ENCODE measurements at places on chromosomes 2 and 18.

GRCh38 chr2:53460347-53460746 is 307.3 kb upstream of the CHAC2 start:
- peak; percentile 15 for DNase-seq

DNA sequence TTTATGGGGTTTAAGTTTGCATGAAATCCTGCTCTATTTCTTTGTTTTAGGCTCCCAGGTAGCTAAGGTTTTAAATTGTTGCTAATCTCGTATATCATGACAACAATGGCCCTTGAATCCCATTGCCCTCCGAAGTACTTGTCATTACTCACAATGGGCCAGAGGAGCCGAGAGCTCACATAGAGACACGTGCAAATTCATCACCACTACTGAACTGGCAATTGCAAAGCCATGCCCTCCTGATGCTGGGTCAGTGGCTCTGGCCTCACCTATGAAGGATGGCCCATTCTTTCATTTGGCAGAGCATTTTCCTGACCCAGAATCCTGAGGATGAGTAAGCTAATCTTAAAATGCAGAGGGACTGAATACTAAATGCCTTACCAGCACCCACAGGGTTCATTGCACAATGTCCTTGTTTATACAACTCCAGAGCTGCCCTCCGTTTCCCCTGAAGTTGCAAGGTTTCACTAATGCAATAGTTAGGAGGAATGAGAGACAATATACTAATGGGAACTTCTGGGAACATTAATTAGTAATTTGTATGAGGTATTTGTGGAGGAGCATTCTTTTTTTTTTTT is 71.6 kb upstream of the GAREM1 start:
- DNase-seq, result peak; percentile 33

- DNase-seq, result no peak
These were observed 48.4 kb downstream of the ATP8B1 start for GRCh38 chr18:57754577-57755338.

DNA sequence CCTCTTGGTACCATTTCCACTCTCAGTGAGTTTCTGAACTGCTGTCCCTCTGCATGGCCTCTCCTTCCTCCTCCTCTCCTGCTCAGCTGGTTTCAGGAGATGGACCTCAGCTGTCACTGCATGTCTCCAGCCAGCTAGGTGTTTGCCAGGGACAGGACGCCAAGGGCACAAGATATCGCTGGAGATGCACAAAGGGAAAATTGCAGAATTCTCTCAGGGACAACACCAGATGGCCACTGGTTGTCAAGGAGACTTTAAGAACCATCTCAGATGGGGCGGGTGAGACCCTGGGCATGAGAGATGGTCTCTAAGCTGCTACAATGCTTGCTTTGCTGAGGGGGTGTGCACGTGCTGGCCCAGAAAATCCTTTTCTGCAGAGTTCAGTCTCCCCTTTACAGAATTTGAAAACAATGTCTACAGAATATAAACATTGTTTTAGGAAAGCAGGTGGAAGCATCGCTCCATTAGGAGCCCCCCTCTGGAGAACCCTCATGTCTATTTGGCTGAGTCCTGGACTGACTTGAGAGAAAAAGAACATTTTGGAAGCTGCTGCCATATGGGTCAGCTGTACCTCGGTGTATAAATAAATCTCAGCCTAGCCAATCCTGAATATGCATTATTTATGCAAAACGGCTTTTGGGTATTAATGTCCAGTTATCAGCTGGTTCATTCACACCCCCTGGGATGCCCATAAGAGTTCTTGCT is 57.8 kb upstream of the SPP2 start:
- DNase-seq, result no peak

DNA sequence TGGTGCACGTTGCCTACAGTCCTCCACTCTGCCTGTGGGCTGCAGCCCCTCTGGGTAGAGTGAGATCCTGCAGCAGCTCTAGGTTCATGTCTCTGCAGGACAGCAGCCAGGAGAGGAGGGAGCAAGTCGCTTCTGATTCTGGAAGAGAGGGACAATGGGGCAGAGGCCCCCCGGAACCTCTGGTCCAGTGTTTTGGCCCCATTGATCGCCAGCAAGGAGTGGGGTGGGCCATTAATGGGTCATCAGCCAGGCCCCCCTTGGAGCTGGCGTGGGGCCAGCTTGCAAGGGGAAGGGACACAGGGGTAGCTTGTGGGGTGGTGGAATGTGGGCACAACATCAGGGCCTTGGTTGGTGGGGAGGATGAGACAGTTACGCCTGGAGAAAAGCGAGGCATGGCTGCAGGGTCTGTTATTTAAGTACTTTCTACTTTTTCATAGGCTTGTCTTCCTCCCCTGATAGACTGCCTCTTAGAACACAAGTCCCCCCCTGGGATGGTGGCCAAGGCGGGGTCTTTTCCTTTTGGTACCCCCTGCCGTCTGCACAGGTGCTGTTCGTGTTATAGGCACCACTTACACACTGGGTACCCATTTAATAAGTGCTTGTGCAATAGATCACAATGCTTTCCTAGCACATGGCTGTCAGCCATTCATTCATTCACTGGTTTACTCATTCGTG is 44.6 kb downstream of the INHBB start:
- no peak for DNase-seq

- no peak for DNase-seq
These were observed 23.7 kb downstream of the FAM178B start for GRCh38 chr2:96962567-96963203.

- DNase-seq, result no peak
These were observed 32.3 kb downstream of the TMEM37 start for GRCh38 chr2:119463990-119464389.

DNA sequence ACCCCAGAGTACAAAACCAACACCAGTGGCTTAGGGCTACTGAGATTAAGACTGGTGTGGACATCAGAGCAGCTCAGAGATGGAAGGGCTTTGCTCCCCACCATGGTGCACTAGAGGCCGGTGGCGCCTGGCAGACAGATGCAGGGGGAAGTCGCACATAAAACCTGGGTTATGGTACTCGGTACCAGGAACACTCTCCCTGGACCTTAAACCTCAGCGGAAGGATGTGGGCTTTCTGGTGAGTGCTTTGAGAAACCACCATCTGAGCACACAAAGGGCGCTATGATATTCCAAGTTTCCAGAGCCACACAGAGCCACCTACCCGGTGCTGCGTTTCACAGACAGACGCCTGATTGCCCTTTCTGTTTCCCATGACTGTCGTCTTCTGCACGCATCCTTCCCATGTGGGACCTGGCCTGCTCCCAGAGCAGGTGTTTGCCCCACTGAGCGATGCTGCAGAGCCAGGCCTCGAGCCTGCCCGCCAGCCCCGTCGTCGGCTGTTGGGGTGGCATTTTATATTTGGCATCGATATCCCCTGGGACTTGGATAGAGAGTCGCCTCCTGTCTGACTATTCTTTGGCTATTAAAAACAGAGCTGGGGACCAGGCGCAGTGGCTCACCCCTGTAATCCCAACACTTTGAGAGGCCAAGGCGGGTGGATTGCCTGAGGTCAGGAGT is 89.5 kb upstream of the ODC1 start:
- no peak for DNase-seq

- no peak for DNase-seq
These were observed 268.2 kb upstream of the ID2 start for GRCh38 chr2:8413589-8414135.

DNA sequence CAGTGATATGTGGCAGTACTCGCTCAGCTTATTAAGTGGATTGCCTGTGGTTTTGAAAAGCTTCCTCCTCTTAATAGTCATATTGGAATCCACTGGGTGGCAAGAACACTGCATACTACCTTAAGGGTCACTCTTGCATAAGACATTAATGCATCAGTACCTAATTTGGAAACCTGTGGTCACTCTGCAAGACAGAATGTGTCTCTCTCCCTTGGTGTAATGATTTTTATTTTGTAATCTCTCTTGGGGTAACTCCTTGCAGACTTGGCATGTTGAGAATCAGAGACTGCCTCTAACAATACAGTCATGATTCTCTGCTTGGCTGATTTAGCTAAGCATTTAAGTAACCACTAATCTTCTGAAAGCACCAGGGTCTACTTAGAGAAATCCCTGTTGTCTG is 33.0 kb upstream of the IER3IP1 start:
- DNase-seq, result no peak

DNA sequence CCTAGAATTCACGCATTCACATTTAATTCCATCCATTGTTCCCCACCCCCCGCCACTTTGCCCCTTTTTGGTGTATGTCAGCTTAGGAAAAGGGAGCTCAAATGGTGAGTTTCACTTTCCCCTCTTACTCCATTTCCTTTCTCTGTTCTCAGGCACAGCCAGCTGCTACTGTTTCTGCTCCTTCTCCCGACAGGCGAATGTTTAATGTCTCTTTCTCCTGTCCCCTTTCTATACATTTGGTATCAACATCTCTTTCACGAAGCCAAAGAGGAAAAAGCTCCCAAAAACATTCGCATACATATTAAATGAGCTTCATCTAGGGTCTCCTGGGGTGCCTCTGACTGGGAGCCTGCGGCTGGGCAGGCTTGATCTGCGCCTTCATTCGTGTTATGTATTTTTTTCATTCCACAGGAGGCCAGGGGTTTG is 124.2 kb upstream of the SATB2 start:
- DNase-seq, result no peak

DNA sequence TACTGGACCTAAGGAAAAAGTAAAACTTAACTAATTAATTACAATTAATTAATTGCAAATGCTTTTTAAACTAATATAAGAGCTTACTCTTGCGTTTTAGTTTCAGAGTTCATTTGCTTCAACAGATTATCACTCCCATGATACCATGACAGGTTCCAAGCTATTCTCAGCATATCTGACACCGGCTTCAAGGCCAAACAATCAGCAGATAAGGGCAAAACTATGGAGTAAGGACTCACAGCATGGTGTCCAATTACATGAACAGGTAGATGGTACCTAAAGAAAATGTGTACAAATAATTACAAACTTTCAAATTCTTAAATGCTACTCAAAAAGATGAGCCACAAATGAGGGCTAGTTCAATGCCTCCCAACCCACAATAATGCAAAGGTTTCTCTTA is 77.2 kb downstream of the RTTN start:
- no peak for DNase-seq

DNA sequence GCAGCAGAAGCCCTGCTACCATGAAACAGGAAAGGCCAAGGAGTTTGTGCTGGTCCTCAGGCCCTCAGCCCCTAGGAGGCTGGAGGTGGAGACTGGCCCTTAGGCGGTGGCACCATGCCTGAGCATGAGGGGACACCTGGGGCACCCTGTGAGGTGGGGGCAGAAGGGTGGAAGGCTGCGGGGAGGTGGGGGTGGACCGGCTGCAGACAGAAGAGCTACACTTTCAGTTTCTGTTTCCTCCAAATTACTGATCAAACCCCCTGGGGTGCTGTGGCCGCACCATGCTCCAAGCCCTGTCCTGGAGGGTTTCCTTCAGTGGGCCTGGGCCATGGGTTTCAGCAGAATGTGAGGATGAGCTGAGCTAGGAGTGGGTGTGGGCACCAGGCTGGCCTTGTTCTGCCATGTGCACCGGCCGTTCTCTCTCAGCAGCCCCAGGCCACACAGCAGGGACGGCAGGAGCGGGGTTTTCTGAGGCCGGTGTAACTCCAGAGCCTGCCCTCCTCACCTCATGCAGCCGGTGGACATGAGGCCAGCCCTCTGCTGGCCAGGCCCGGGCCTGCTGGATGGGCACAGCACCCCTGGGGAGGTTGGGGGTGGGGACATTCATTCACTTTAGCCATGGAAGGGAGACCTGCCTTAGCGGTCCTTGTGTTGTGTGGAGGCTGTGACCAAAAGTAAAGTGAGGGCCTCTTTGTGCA is 51.5 kb downstream of the PLEKHB2 start:
- DNase-seq, result no peak

GRCh38 chr2:180085144-180085543 is 78.0 kb upstream of the CWC22 start:
- no peak for DNase-seq

DNA sequence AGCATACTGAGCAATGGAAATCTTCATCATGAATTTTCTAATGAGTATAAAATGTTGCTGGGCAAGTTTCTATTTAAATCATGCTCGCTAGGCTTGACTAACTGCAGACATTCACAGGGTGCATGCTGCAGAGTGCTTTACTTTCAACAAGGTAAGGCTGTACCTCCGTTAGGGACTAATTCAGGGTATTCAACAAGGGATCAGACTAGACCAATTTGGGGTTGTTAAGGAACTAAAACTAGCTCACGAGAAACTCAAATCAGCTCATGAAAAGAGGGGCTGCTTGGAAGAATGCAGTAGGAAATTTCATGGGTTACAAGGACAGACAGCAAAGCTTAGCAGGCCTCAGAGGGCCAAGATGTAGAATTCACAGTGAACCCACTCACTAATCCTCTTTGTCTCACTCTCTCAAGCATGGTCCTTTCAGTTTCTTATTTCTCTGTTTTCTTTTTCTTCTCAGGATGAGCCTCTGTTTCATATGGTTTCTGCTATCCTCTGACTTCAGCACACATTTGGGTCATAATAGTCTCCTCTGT is 2.2 kb downstream of the MYO3B start:
- DNase-seq, result peak; percentile 76

GRCh38 chr18:46320928-46321711 is 216.9 kb downstream of the HAUS1 start:
- DNase-seq, result peak; percentile 82

- no peak for DNase-seq
These were observed 200.6 kb downstream of the CTIF start for GRCh38 chr18:48739266-48740067.

DNA sequence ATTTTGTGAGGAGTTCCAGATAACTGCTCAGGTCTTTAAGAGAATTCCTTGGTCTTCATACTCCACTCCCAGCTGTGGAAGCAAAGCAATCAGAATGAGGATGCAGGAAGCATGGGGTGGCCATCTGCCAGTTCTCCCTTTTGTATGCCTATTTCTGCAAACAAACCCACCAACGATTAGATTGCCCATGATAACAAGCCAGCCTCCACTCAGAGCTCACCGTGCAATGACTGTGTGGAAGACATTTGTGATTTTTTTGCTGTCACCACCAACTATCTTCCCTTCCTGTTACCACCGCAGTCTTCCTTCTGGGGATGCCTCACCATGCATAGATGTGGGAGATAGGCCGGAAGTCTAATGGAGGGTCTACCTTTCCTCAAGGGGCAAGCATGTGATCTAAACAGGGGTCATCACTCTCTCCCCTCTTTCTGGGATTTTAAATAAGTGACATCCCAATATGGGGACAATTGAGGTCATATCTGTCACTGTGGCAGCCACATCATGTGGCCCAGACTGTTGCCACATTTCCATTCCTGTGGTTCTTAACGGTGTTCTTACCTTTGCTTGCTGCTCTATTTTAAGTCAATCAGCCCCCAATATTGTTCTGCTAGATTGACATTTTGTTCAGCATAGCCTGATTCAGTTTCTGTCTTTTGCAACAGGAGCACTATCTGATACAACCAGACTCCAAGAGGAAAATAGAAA is 4.4 kb downstream of the AFF3 start:
- no peak for DNase-seq

DNA sequence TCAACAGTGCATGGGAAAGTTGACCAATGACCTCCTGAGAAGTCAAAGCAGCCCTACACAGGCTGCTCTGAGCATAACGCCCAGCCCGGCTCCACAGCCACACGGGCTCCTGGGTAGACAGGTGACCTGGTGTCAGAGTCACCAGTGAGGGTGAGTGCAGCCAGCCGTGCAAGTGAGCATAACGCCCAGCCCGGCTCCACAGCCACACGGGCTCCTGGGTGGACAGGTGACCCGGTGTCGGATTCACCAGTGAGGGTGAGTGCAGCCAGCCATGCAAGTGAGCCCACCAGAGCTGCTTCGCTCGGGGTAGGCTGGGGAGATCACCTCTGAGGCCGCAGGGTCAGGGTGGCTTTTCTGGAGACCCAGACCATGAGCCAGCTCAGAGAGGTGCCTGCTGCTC is 94.3 kb upstream of the TMEM18 start:
- no peak for DNase-seq

- no peak for DNase-seq
These were observed 182.6 kb downstream of the PLCL1 start for GRCh38 chr2:197986977-197987376.

GRCh38 chr18:48694295-48694694 is 155.5 kb downstream of the CTIF start:
- DNase-seq, result no peak

- no peak for DNase-seq
These were observed 20.6 kb upstream of the TMEM163 start for GRCh38 chr2:134739236-134739878.
